ENCODE measurements at places on chromosomes 2 and 18. TPM values are rescaled to one million over a fixed set of nuclear protein-coding genes. Genes with fewer than 3 reads are reported as not detected.

PSMA8 gene
- total RNA-seq: not detected

POLR1A gene
- 13.6 TPM for total RNA-seq

TNFAIP6 gene
- 13.0 TPM for total RNA-seq

ST3GAL5 gene
- total RNA-seq: 24.5 TPM

GREB1 gene
- total RNA-seq: 6.8 TPM

COL4A3 gene
- under 0.01 TPM for total RNA-seq

DAPL1 gene
- total RNA-seq: not detected

SPC25 gene
- total RNA-seq: 3.7 TPM

NAGK gene
- 35.0 TPM for total RNA-seq

CRIM1 gene
- total RNA-seq: 44.9 TPM

SERPINB11 gene
- total RNA-seq: not detected

NEUROD1 gene
- not detected for total RNA-seq

TMEM87B gene
- 30.3 TPM for total RNA-seq

DGKD gene
- total RNA-seq: 17.2 TPM

OR6B2 gene
- not detected for total RNA-seq

SERPINB5 gene
- not detected for total RNA-seq

DSEL gene
- 15.7 TPM for total RNA-seq

SEMA4F gene
- total RNA-seq: 1.6 TPM

NTSR2 gene
- total RNA-seq: not detected

SERPINB12 gene
- total RNA-seq: not detected

CELF4 gene
- total RNA-seq: not detected

SEPTIN10 gene
- 109 TPM for total RNA-seq

C18orf63 gene
- not detected for total RNA-seq

HOXD12 gene
- not detected for total RNA-seq

BOK gene
- total RNA-seq: 25.1 TPM

PLB1 gene
- total RNA-seq: 1.0 TPM

PLGLB2 gene
- 2.1 TPM for total RNA-seq

PLEK gene
- total RNA-seq: 9.4 TPM

LYPD6 gene
- total RNA-seq: 2.1 TPM

LRRTM4 gene
- 1.6 TPM for total RNA-seq

STARD6 gene
- not detected for total RNA-seq

MC4R gene
- 0.52 TPM for total RNA-seq

IRS1 gene
- 13.0 TPM for total RNA-seq

NGEF gene
- total RNA-seq: 2.6 TPM

GKN2 gene
- total RNA-seq: not detected

GMPPA gene
- 27.7 TPM for total RNA-seq

DQX1 gene
- not detected for total RNA-seq

SCN7A gene
- 50.6 TPM for total RNA-seq

PAX8 gene
- not detected for total RNA-seq

CYP1B1 gene
- total RNA-seq: 4.7 TPM

MEMO1 gene
- 43.8 TPM for total RNA-seq

BCL11A gene
- total RNA-seq: 4.2 TPM

CNDP1 gene
- not detected for total RNA-seq

RTP5 gene
- not detected for total RNA-seq

DTNA gene
- total RNA-seq: 94.5 TPM

CFAP210 gene
- total RNA-seq: not detected

TTC27 gene
- 23.5 TPM for total RNA-seq

LONRF2 gene
- total RNA-seq: 1.0 TPM

SPATA3 gene
- total RNA-seq: not detected

ADAM23 gene
- 3.7 TPM for total RNA-seq

HOXD4 gene
- total RNA-seq: 1.0 TPM

NEU2 gene
- total RNA-seq: not detected
